ENCODE measurements at places on chromosomes 4 and X.

- DNase-seq = no peak
These were observed 232.5 kb upstream of the INTU start for GRCh38 chr4:127400276-127400675.

- DNase-seq = no peak
These were observed 83.8 kb downstream of the FIP1L1 start for GRCh38 chr4:53461244-53461643.

GRCh38 chrX:15158736-15159406 is 111.0 kb downstream of the ASB9 start:
- peak; percentile 53 for DNase-seq

DNA sequence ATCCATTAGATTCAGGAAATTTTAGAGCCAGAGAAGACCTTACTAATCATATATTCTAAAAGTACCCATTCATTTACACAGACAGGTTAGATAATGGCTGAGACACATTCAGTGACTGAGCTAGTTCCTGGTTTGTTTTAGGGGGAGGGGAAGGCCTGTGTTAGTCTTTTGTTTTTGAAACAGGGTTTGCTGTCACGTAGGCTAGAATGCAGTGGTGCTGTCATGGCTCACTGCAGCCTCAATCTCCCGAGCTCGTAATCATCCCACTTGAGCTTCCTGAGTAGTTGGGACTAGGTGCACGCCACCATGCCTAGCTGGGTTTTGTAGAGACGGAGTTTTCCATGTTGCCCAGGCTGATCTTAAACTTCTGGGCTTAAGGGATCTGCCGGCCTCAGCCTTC is 10.1 kb downstream of the RBPJ start:
- no peak for DNase-seq

DNA sequence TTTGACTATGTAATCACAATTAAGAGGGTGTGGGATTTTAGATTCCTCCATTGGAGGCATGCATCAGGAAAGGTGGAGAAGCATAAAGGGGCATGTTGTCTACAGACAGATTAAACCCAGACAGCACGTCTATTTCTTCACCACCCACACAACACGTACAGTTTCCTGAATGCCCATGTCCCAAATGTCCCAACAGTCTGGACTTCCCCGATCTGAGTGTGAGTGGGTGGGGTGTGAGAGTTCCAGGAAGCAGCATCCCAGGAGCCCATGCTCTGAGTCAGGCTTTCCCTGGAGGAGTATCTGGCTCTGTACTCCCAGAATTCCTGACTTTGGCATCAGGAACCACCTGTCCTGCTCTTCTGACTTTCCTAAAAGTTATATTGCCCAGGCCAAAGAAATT is 30.8 kb upstream of the NDP start:
- DNase-seq = no peak

DNA sequence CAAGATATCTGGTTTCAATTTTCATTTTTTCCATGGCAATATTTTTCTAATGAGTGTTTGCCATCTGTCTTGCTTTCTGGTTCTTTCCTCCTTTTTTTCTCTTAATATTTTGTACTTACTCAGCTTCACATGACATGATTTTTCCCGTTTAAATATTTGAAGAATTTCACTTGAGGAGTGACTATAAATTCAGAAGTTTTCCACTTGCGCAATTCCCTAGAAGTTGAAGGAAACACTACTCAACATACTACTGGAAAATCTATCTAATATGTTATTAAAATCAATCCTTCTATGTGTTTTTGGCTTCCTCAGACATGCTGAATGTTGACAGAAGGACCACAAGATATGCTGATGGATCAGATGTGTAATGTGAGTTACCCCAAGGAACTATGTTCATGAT is 36.8 kb upstream of the BANK1 start:
- DNase-seq = no peak

DNA sequence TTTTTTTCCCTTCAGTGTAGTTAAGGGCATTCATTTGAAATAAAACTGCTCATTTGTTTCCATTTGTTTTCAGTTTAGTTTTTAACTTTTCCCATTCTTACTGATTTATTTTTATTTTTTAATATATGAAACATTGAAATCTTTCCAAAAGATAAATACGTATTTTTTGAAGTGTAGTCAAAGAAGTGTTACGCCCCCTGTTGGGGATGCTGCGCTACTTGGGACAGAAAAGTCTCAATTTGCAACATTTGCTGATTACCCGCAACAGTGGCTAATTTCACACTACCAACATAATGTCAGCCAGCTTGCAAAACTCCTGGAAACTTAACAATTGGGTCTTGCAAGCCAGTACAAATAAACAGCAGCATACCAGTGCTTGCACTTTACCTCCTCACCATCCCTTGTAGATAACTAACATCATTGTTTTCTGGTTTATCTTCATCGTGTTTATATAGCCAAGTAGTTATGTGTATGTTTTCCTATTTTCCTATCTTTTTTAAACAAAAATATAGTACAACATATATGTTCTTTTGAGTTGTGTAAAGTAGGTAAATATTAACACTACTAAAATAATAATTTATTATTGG is 158.6 kb downstream of the STPG2 start:
- no peak for DNase-seq

- DNase-seq = no peak
These were observed 227.0 kb downstream of the DTHD1 start for GRCh38 chr4:36508394-36508793.

DNA sequence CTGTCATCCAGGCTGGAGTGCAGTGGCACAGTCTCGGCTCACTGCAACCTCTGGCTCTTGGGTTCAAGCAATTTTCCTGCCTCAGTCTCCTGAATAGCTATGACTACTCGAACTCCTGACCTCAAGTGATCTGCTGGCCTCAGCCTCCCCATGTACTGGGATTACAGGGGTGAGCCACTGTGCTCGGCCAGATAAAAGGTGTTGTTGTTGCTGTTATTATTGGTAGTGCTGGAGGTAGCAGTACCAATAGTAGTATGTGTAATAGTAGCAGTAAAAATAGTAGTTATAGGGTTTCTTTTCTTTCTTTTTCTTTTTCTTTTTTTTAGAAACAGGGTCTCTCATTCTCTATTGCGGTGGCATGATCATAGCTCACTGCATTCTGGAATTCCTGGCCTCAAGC is 592.1 kb downstream of the ARAP2 start:
- DNase-seq = no peak

- DNase-seq = no peak
These were observed 115.0 kb upstream of the ETNPPL start for GRCh38 chr4:108877821-108878220.

DNA sequence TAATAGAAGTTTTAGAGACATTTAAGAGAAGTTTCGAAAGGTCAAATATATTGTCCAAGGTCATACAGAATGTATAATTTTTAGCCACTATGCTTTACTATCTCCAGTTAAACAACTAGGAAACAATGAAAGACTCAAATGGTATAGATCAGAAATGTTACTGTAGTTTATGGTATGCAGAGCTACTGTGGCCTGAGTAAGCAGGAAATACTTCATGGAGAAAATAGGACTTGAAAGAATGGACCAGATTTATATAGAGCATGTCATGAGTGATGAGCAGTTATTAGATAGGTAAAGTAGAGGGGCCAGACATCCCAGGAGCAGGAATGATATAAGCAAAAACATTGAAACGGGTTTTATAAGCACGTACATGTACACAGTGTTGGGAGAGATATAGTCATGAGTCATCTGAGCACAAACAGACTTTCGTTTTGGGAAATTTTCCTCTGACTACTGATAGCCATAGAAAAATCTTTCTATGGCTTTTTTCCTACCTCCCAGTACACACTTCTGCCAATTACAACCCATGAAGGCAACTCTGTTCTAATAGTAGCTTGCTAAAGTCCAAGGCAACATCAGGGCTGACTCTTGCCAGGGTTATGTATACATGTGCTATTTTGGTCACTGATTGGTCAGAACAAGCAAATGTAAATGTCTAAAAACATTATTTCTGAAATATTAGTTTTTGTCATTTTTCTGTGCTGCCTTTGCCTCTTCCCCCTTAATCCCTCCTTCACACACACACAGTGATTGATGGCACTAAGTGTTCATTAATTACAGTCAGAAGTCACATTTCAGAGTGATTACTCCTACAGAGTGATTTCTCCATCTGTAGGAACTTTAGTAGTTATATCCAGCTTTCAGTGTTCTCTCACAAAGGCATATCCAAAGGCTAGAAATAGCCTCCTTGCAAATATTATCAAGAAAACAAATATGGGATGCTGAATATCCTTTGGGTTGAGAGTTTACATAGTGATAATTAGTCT is 198.7 kb downstream of the ENOX2 start:
- no peak for DNase-seq

Measured in stimulated activated effector memory CD8-positive, alpha-beta T cell treated with anti-CD3 and anti-CD28 coated beads, Interleukin-12 subunit alpha, Interleukin-12 subunit beta, amount 100 ng/mL, for 72 hours (primary cell).